ENCODE measurements at places on chromosomes 12 and 14.

DNA sequence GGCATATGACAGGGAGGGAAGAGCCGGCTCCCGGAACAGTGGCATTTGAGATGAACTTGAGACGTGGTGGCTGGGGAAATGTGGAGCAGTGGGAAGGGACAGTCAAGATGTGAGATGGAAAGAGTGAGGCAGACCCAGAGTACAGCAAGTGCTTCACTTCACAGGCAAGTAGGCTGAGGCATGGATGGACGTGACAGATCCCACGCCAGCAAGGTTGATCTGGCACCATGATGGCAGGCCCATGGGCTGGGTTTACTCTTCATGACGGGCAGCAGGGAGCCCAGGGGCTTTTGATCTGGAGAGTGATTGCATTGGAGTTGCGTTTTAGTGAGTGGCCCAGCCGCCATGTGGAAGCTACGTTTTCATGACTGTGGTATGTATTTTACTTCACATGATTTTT lies 17.9 kb upstream of the EML1 start:
- DNase-seq, result no peak

DNA sequence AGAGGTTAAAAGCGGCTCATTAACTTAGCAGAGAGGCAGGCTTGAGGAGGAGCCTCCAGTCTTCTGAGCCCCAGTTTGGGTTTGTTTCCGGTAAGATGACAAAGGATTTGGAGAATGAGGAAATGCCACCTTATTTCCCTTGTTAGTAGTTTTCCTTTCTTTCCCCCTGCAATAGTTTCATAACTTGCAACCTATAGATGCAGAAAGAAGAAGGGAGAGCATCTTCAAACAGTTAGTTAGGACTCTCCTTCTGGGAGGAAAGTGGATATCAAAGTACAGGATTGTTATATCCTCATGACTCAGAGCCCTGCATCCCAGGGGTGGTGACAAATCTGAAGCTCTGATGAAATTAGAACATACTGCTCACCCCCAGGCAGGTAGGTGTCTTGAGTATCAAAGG lies 180.7 kb upstream of the SLC38A2 start:
- DNase-seq, result no peak

GRCh38 chr14:94045101-94045500 lies 19.0 kb downstream of the OTUB2 start:
- no peak for DNase-seq

- DNase-seq, result no peak
These were observed 311.6 kb upstream of the DIO2 start for GRCh38 chr14:80522936-80523335.

GRCh38 chr14:104844306-104845032 lies 20.6 kb upstream of the CEP170B start:
- DNase-seq, result no peak

GRCh38 chr12:12511895-12512711 lies 50.6 kb downstream of the DUSP16 start:
- no peak for DNase-seq

DNA sequence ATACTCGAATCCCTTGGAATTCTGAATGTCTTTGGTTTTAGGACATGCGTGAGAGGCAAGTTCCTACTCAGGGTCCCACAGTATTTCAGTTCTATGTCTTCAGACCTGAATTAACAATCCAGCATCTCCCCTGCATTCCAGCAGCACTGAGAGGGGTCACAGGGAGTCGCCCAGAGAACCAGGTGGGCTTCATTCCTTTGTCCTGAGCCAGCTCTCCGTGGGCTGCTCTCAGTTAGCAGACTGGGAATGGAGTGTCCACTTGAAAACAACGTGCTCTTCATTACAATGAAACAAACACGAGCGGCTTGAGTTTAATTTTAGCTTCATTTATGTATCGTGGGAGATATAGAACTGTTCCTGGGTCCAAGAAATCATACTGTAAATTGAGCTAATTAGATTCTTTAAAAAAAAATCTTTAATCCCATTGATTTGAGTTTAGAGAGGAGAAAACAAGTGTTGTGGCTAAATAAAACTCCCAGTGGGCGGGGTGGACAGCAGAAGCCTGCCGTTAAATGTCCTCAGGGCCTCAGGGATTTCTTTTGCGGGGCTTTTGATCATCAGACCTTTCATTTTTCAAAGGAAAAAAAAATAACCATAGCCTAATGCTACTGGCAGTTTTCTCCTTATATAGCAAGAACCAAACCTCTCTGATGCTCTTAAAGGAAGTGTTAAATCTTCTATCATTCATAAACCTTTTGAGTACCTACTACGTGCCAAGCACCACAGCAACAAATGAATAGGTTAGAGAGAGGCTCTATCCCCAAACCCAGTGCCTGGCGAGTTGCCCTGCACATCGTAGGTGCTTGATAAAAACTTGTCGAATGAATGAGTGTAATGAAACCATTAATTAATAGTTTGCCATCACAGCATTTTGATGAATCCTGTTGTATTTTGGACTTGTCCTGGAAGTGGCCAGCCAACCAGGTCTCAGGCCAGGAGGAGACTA lies 140.4 kb downstream of the CHST11 start:
- no peak for DNase-seq

- DNase-seq, result no peak
These were observed 183.8 kb upstream of the ARHGAP5 start for GRCh38 chr14:31893221-31893757.

DNA sequence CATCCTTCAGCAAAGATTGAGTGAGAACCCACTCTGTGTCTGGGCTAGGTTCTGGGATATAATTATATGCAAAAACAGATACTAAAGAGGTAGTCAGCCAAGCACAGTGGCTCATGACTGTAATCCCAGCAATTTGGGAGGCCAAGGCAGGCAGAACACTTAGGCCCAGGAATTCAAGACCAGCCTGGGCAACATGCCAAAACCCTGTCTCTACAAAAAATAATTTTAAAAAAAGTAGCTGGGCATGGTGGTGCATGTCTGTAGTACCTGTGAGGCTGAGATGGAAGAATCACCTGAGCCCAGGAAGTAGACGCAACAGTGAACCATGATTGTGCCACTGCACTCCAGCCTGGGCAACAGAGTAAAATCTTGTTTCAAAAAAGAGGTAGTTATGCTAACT lies 237.5 kb upstream of the HMGA2 start:
- DNase-seq, result no peak

DNA sequence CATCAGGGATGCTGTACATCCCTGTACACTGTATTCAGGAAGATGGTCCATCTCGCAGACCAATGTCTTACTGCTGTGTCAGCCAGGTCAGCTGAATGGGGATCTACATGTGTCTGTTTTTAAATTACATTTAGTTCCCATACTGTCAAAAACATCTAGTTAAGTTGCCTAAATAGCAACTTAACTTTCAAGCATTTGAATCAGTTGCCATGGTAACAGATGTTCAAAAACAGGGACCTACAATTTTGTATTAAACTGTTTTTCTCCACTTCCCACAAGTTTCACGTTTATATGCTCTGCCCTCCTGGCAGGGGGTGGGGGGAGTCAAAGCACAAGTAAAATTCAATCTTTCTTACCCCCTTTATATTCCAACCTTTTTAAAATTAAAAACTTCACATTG lies 38.3 kb downstream of the C12orf42 start:
- DNase-seq, result no peak

DNA sequence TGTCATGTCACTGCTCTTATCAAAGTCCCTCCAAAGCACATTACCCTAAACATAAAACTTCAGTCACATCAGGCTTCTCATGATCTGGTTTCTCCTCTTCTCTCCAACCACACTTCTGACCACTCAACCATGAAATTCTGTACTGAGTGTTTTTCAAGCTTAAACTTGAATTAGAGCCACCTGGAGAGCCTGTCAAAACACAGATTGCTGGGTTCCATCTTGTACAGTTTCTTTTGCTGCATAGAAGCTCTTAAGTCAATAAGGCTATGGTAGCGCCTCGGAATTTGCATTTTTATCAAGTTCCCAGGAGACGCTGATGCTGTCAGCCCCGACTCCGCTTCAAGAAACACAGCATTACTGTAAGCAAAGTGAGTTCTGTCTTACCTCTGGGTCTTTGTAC lies 16.4 kb upstream of the SRRM4 start:
- no peak for DNase-seq

- DNase-seq, result no peak
These were observed 12.3 kb upstream of the PITPNM2 start for GRCh38 chr12:123163227-123163626.

- no peak for DNase-seq
These were observed 293.2 kb downstream of the FOXN3 start for GRCh38 chr14:89123851-89124250.

- no peak for DNase-seq
These were observed 23.8 kb downstream of the IL31 start for GRCh38 chr12:122150127-122150681.

DNA sequence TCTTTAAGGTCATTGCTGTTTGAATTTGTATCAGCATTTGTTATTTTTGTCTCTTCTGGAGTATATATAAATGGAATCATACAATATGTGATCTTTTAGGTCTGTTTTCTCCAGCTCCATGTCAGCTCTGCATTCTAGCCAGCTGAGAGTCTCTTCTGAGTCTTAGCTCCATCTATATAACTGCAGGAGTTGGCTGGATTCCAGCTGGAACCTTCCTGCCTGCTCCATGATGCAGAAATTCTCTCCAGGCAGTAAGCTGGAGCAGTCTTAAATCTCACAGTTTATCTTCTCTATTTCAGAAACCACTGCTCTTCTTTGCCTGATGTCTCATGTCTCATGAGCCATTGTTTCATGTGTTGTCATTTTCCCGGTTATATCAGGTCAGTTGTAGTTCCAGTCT lies 827.6 kb downstream of the NRXN3 start:
- no peak for DNase-seq

GRCh38 chr14:101083564-101084435 lies 180.3 kb upstream of the RTL1 start:
- DNase-seq, result no peak

DNA sequence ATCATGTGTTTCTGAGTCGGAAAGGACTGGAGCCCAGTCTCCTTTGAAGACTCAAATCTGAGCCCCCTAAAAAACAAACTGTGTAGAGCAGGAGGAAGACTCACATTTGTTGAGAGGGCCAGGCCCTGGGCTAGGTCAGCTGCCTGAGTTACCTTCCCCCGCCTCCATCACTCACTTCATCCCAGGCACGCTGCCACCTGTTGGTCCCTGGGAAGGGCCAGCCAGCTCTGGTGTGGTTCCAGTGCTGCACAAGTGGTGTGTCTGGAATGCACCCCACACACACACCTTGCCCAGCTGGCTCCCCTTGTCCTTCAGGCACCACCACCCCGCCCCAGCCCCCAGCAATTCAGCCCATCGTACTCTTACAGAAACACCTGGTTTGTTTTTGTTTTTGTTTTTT lies 9.0 kb downstream of the MVK start:
- DNase-seq, result no peak

DNA sequence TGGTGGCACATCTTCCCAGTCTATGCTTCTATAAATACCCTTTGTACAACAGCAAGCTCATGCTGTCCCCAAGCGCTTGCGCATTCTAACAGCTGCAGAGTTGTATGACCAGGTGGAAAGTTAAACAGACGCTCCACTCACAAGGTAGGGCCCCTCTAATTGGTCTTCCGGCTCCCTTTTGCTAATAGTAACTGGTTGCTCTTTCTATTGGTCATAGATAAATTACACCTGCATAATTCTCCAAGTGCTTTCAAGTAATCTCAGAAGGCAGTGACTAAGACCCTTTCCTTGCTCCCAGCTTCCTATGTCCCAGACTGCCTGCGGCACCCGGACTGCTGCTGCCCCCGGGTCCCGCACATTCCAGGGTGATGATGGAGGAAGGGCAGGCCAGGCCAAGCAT lies 6.1 kb upstream of the TSPAN9 start:
- no peak for DNase-seq

DNA sequence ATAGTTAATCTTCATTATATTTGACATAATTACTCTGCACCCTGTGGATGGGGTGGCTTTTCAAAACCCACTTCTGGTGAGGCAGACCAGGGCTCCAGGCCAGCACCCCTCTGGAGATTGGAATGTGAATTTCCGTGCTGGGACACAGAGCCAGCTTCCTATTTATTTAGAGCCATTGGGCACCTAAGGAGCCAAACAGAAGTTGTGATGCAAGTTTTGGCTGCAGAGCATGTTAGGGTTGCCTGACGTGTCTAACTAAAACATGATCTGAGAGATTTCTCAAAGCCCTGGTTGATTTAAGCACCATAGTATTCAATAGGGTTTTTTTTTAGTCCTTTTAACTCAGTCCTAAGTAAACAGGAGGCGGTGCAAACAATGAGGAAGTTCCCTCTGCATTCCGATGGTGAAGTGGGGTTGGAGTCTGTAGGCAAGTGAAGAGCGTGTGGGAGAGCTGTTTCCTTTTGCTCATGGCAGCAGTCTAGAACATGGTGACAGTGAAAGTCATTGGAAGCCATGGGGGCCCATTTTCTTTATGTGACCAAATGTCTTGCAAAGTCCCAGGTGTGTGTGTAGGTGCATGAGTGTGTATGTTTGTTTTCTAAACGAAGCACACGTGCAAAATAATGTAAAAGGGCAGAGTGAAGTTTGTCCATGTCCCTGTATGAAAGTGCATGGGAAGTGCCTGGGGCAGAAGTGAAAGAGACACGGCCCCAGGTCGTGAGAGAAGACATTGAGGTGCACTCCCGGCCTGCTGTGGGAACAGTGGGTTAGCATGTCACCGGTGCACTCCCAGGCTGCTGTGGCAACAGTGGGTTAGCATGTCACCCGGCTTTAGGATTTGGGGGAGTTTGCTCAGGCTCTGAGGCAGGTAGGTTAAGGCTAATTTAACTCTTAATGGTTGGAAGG lies 117.7 kb downstream of the PRKCH start:
- DNase-seq, result no peak
